RWPE2 (cell line): ENCODE measurements at places on chromosomes 5 and 9.

- no peak for DNase-seq
Observed at GRCh38 chr9:125169895-125170294, 19.7 kb downstream of the PPP6C start.

DNA sequence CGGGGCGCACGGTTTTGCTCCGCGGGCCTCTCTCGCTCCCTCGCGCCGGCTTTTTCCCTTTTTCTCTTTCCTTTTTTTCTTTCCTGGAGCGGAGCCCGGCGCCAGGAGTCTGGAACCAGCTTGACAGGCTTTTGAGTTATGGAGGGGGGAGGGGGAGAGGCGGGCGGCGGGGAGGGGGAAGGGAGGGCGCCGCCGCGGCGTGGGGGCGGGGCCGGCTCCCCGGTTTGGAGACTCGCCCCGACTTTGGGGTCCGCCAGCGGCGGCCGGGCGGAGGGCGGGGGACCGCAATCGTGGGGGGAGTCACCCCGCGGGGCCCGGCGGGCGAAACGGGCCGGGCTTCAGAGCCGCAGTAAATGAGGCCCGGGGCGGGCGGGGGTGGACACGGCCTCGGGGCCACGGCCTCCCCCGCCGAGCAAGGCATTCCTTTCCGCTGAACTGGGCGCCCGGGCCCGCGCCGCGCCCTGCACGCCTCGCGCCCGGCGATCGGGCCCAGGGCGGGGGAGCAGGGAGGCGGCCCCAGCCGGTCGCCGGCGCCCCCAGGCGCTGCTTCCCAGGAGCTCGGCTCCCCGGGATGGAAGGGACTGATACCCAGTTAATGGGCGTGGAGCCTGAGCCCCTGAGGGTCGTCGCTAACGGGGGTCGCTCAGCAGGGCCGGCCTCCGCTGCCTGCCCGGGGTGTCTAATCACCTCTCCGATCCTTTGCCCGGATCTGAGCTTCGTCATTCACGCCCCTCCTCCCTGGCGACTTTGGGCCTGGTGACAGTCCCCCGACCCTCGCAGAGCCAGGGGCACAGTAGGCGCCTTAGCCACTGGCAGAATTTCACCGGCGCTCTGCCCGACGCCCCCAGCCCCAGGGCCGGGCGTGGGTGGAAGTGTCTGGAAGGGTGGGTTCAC is 138.1 kb downstream of the C9orf50 start:
- DNase-seq, result no peak

GRCh38 chr5:37767961-37768360 is 71.9 kb downstream of the GDNF start:
- no peak for DNase-seq

- no peak for DNase-seq
Observed at GRCh38 chr5:178106556-178107239, 6.6 kb upstream of the N4BP3 start.

DNA sequence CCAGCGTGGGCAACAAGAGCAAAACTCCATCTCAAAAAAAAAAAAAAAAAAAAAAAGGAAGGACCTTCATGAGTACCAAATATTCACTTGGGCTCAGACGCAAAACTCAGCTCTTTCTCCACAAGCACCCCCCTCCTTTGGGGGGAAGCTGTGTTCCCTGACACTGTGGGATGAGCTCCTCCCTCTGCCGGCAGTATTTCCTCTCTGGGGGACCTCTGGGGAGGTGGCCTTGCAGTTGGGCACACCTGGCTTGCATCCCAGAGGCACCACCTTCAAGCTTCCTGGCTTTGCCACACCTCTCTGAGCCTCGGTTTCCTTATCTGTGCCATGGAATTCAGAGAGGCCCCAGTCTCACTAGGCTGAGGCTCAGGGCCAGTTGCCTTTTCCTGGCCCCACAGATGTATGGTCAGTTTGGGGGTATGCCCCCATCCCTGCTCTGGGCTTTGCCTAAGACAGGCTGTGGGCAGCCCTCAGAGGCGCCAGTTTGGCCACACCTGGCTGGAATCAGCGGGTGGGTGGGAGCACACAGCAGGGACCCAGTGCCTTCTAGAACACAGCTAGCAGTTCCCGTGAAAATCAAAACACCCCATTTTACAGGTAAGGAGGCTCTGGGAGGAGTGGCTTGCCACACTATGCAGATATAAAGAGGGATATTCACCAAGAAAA is 157.5 kb upstream of the IER5L start:
- no peak for DNase-seq

GRCh38 chr5:103114440-103114839 is 5.5 kb downstream of the GIN1 start:
- no peak for DNase-seq

DNA sequence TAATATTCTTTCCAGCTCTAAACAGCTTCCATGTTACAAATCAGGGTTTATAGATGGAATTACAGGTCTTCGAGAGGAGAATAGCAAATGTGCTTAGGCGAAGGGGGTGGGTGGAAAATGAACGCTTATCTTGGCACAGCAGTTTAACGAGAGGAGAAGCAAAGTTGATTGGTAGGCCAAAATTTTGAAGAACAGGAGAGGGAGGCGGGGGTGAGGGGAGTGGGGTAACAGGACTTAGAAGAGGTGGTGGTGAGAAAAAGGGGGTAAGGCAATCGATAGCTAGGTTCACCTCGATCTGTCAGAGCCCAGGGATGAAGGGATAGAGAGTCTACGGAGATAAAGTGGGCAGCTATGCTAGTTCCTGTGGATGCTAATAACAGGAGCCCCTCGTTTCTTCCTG is 764 bp downstream of the ANKRA2 start:
- no peak for DNase-seq

DNA sequence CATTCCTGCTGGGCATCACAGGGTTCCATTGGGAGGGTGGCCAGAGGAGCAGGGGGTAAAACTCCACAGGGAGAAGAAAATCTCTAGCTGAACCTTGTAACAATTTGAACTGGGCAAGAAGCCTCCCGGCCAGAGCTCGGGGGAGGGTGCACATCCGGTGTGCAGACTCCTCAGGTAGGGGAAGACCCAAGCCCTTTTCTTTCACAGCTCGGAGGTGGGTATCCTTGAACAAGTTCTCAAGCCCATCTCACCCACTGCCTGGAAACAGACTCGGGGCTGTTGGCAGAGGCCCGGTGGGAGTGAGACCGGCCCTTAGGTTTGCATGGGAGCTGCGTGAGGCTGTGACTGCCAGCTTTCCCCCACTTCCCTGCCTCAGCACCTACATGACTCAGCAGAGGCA is 111.5 kb upstream of the IL7R start:
- DNase-seq, result no peak

DNA sequence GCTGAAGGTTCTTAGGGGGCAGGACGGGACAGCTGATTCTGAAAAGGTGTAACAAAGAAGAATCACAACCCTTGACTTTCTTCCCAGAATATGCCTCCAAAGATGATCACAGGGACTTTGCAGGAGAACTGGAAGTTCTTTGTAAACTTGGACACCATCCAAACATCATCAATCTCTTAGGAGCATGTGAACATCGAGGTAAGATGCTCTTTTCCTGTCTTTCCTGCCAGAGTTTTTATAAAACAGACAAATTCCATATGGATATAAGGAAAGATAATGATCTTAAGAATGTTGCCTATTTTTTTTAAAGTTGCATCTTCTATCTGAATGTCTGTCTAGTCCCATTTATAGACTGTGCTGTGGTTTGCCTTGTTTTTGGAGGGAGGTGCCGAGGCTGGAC is 87.9 kb downstream of the EQTN start:
- no peak for DNase-seq

GRCh38 chr9:127769929-127770582 is 8.4 kb downstream of the SH2D3C start:
- DNase-seq, result no peak
